Naive thymus-derived CD4-positive, alpha-beta T cell (primary cell): ENCODE measurements at places on chromosomes 7 and 10. TPM values are rescaled to one million over a fixed set of nuclear protein-coding genes. Genes with fewer than 3 reads are reported as not detected.

DNA sequence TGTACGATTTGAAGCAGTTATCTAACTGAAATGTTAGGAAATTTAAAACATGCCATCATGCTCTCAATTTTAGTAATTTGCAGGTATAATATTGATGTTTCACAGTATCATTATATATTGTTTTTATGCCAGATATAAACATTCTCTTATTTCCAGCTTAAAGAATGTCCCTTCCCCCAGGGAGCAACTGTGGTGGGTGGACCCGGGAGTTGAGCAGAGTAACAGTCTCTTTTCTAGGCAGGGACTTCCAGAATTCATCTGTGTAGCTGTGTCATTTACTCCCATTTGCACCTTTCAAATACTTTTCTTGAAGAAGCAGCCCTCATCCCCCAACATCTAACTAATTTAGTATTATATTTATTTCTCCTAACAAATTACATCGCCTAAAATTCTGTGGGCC lies 9.6 kb downstream of the INPP5F start:
- no peak for DNase-seq

Gene EN2
- total RNA-seq, result not detected in 2 replicates

Gene OIT3
- not detected for total RNA-seq

Gene SFTPD
- total RNA-seq, result not detected in 2 replicates
